ENCODE measurements at places on chromosomes 2 and 18.

DNA sequence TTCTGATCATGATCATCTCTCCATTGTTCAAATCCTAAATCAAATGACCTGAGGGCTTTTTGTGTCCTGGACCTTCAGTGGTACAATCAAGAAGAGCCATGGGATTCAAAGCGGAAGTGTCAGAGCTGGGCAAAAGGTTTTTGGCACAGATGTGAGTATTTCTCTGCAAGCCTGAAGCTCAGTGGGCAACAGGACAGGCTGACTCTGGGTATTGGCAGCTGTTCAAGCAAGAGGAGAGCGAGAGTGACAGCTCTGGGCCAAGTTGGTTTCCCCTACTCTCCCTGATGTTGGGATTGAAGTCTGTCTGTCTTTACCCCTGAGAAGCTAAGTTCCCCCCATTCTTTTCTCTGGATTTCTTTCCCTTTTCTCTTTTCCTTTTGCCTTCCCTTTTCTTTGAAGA is 33.3 kb downstream of the DSEL start:
- no peak for DNase-seq

DNA sequence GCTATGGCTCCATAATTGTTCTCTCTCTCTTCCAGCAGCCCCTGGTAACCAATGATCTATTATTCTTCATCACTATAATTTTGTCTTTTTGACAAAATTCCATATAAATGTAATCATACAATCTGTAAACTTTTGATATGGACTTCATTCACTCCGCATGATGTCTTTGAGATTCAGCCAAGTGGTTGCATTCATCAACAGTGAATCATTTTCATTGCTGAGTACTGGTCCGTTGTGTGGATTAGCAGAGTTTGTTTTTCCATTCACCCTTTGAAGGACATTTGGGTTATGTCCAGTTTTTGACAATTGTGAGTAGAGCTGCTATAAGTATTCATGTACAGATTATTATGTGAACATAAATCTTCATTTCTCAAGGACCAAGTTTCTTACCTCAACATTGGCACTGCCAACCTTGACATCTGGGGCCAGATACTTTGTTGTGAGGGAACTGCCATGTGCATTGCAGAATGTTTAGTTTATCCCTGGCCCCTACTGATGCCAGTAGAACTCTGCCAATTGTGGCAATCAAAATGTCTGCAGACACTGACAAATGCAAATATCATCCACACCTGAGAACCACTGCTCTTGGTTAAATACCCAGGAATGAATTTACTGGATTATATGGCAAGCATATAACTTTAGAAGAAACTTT is 48.4 kb upstream of the BCL2L11 start:
- no peak for DNase-seq

GRCh38 chr2:176080540-176081375 is 3.0 kb downstream of the EVX2 start:
- no peak for DNase-seq

DNA sequence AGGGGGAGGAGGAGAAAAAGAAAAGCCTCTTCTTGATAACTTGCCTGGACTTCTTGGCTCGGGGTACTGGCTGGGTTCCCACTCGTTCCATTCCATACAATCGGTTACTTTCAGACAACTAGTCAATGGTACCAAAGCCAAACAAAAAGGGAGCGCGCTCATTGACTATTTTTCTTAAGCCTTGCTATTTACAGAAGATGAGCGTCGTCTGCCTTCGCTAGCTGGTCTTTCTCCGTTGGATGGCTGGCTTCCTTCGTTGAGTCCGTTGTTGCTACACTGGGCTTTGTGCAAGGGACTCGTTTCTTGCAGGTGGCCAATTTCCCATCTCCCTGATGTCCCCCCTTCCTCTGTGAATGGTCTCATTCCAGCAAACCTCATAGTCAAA is 260.4 kb downstream of the ZNF516 start:
- no peak for DNase-seq

DNA sequence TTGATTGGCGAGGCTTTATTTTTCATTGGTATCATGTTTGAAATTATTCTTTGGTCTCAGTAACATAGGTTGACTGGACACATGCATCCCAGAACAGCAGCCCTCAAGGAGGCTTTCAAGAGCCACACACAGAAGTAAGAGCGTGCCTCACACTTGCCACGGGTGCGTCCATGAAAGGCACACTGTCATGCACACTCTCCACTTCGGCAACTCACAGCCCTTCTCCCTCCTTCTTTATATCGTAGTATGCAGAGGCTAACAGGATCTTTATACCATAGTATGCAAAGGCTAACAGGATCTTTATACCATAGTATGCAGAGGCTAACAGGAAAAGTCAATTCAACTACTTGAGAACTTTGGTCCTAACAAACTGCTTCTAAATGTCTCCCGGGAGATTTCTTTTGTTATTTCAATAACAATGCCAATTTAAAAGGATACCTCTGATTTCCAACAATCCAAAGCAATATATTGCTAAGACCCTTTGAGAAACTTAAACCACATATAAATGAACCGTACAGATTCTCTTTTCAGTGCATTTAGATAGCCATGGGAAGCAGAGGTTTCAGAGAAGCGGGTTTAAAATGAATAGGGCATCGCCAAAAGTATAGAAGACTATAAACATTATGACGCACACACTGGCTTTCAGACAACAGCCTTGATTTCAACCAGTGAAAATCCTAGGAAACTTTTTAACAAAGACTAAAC is 26.5 kb upstream of the ZNF516 start:
- DNase-seq: no peak

DNA sequence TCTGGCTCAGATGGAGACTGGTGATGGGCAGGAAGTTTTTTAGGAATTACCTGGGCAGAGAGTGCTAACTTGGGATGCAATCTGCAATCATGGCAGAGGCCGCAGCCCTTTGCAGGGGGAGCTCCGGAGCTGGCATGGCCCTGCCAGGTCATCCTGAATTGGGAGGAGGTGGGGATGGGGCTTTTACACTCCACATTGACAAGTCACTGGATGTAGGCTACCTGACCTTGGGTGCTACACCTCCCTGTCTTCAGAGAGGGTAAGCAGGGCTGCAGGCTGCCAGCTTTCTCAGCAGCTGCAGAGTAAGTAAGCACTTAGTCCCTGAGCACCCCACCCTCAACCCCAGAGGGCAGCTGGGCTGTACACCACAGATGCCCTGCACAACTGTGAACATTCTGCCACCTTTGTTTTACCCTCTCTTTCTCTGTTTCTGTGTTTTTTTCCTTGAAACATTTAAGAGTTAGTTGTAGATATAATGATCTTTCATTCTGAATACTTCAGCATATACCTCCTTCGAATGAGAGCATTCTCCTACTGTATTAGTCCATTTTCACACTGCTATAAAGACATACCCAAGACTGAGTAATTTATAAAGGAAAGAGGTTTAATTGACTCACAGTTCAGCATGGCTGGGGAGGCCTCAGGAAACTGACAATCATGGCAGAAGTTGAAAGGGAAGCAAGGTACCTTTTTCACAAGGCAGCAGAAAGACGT is 6.8 kb upstream of the HS1BP3 start:
- DNase-seq: no peak

DNA sequence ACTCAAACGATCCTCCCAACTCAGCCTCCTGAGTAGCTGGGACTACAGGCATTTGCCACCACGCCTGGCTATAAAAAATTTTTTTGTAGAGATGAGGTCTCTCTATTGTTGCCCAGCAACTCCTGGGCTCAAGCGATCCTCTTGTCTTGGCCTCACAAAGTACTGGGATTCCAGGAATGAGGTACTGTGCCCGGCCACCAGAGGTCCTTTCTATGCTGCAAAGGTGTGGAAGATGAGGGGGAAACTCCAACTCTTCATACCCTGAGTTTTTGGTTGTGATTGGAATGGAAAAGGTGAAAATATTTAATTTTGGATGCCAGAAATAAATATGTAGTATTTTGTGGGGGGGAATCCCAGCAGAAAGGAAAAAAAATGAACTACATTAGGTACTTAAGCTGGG is 36.0 kb downstream of the MRPL33 start:
- no peak for DNase-seq

- DNase-seq: no peak
Observed at GRCh38 chr2:236334122-236334876, 70.1 kb upstream of the ASB18 start.

DNA sequence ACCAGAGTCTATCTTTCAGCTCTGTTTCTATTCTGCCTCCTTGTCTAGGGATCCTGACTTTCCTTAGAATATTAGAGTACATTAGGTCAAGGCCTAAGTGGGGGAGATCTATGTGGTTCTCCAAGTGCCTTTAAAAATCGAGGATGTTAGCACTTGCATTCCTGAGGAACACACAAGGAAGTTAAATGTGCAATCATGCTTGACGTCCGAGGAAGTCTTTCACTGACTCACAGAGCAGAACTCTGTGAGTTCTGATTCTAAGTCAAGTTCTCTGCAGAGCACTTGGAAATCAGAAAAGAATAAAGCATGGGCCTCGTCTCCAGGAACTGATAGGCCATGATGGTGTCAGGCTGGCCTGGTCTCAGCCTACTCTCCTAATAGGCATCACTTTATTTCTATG is 17.2 kb downstream of the FHOD3 start:
- DNase-seq: no peak

- DNase-seq: no peak
Observed at GRCh38 chr2:98123286-98123685, 36.3 kb downstream of the VWA3B start.

DNA sequence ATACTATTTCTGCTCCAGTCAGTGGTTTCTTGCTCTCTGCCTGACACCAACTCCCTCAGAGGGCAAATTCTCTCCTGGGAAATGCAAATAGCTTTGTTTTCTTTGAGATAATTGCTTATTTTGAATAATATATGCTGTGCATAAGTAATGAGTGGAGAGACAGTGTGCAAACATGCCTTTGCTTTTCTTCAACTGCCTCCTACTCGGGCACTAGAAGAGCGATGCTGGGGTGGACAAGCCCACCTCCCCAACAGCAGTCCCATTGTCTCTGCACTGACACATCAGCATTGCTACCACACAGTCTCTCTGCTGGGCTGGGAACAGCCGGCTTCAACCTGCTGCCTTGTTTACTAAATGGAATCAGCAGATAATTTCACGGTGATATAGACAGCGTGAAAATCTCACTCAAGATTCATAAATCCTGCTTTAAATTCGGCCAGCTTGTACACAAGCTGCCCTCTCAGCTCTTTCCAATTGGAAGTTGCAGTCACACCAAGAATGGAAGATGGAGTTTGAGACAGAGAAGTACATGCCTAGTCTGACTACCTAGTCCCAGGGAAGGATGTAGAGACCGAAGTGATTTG is 694.5 kb downstream of the TDRD15 start:
- DNase-seq: no peak

DNA sequence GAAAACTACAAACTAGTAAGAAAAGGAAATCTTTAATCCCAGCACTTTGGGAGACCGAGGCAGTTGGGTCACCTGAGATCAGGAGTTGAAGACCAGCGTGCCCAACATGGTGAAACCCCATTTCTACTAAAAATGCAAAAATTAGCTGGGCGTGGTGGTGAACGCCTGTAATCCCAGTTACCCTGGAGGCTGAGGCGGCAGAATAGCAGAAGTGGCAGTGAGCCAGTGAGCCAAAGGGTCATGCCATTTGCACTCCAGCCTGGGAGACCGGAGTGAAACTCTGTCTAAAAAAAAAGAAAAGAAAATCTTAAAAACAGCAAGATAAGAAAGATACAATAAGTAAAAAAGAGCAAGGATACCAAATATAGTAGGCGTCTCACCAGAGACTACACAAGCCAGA is 502.9 kb upstream of the ID2 start:
- DNase-seq: no peak

DNA sequence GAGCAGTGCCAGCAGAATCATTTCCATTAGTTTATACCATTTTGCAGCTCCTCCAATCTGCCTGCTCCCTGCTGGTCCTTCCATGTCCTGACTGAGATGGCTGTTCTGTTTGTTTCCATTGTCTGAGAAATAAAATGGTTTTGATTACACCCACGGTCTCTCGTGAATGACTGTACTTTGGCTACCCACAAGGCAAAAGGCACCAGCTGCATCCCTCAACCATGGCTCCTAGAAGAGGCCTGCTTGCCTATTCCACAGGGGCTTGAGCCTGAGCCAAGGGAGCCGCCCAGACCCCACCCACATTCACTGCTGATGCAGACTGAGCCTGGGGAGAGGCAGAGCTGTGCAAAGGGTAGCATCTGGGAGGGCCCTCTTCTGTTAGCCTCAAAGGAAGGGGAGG is 31.2 kb downstream of the MARCHF4 start:
- no peak for DNase-seq

DNA sequence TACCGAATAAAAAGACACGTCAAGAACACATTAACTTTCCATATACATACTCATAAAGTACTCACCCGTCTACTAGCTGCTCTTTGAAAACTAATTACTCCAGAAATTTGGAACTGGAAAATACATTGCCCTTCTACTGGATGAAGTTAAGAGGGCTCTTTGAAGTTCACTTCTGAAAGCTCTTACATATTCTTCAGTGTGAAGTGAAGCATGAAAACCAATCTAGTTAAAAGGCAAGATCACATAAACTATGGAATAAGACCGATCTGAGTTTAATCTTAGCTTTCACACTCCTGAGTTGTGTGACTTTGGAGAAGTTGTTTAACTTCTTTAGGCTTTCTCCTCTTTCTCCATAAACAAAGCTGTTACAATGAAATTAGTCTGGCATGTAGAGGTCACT is 38.5 kb downstream of the REV1 start:
- DNase-seq: no peak

DNA sequence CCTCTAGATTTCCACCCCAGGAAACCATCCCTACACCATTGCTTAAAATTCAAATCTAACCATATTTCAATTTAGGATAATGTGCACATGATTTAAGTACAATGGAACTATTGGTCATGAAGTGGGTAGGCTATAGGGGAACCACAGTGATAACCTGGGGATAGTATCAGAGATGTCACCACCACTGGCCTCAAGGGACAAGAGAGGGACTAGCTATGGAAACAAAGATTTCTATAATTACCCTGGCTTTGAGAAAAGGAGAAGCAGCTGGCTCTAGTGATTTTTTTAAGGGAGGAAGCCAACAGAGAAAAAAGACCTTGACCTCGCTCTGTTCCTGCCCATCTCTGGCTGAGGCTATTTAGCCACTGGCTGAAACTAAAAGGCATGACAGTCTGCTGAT is 132.0 kb downstream of the MEP1B start:
- DNase-seq: no peak

DNA sequence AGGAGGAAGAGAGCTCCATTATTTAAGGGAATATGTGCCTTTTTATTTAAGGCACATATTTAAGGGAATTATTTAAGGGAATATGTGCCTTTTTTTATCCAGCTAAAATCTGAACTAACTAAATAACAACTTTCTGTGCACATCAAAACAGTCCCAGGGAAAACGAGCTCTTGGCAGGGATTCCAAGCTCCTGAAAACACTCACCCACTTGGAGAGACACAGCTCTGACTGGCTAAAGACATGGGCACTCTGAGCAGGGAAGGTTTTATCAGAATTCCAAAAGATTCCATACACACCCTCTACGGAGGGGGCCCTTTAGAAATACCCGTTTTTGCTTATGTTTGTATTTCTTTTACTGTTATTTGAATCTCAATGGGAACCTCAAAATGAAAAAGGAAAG is 181.0 kb downstream of the ZNF516 start:
- no peak for DNase-seq

DNA sequence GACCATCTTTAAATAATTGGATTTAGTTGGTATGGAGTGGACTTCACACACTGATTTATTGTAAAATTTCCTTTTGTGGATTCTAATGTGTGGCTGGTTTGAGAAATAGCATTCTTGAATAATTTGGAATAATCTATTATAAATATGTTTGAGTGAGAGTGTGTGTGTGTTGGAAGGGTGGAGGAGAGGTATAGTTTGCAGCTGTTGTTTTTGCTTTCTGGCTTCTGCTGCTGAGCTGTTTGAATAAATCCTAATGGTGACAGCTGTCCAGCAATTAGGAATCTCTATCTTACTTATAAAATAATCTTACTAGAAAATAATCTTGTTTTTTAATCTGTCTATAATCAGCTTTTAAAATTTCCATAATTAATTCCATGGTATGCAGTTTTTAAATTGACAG is 1283.0 kb upstream of the CDH2 start:
- DNase-seq: no peak
